ENCODE measurements at places on chromosomes 3 and 15.

DNA sequence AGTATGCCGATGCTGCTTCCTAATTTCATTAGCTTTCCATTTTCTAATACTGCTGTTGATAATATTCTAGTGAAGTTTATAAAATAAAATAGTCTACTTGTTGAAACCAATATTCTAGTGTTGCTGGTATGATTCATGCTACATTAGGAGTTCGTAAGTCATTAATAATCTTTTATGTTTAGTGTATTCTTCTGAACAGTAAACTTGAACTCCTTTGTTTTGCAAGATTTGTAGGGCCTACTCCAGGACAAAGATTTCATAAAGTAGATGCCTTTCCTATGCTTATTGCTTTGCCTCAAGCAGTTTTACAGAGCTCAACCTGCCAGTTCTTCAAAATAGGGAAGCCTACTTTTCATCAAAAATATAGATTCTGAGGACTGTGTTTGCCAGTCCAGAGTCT is 111.5 kb downstream of the RSRC1 start:
- no peak for DNase-seq

- DNase-seq, result no peak
Observed at GRCh38 chr15:75570126-75570845, 8.8 kb downstream of the PTPN9 start.

- DNase-seq, result no peak
Observed at GRCh38 chr15:101528917-101529299, 39.4 kb upstream of the PCSK6 start.

GRCh38 chr3:148074946-148075345 is 622.8 kb upstream of the AGTR1 start:
- DNase-seq, result no peak

GRCh38 chr3:112505907-112506306 is 6.6 kb upstream of the BTLA start:
- no peak for DNase-seq

GRCh38 chr3:128485282-128486204 is 7.5 kb downstream of the GATA2 start:
- DNase-seq, result no peak

DNA sequence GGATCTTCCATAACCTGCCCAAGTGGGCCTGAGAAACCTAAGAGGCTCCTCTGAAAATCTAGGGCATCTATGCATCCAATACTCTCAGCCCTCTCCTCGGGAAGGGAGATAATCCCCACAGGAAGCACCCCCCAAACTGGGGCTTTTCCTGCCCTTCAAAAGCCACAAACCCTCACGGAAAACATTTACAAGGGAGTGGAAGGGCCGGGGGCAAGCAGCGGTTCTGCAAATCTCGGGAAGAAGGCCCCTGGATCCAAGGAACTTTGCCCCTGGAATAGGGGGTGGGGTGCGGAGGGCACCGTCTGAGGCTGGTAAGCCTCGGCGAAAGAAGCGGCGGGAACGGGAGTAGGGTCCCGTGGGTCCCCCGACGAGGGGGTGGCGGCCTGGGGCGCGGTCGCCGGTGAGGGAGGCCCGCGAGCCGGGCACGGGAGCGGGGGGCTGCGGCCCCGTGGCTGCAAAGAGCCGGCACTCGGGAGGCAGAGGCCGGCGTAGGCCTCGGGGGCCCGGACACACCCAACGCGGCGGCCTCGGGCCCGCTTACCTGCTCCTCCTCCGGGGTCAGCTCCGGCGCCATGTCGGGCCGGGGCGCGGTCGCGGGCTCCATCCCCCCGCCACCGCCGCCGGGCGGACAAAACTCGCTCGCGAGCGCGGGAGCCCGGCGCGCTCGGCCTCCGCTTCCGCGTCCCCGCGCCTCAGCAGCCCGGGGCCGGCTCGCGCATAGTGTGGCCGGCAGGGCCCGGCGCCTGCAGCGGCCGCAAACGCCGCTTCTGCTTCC is 755 bp downstream of the PTPN9 start:
- DNase-seq, result no peak

DNA sequence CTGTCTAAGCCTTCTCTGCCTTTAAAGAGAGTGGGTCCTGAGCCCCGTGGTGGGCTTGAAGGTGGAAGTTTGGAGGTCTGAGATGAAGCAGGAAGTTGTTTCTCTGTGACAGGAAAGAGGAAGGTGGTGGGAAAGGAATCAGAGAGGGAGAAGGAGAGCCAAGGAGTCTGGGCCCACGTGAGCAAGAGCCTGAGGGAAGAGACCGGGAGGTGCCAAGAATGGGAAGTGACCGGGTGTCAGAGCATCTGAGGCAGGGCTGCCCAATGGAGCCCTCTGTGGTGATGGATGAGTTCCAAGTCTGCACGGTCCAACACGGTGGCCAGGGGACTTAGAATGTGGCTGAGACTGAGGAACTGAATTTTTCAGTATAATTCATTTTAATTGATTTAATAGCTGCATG is 24.6 kb downstream of the ALDH1L1 start:
- DNase-seq, result no peak

DNA sequence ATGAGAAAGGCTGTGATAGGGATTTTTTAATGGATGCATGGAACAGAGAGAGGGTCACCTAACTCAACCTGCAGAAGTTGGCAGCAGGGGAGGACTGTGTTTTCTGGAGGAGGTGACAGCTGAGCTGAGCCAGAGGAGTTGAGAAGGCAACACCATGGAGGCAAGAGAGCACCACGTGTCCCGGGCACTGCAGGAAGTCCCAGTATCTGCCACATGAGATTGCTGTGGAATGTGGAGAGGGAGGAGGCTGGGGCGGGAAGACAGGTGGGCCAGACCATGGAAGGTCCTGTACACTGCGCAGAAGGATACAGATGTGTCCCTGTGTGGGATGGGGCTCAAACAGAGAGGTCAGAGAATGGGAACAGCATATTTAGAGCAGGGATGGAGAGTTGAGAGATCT is 15.3 kb downstream of the MESP1 start:
- DNase-seq, result no peak

- DNase-seq, result no peak
Observed at GRCh38 chr3:86740751-86741150, 250.2 kb downstream of the VGLL3 start.

DNA sequence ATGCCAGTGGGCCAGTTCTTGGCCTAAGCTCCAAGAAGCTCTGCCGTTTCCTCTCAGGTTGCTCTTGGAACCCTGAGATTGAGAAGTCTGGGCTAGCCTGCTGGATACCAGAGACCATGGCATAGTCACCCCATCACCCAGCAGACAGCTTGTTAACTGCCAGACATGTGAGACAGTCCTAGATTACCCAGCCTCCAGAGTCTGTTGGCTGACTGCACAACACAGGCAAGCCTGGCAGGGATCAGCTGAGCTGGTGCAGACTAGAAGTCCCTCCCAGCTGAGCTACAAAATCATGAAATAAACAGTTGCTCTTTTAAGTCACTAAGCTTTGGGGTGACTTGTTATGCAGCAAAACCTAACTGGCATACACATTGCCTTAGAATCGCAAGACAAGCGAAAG is 5.2 kb downstream of the ANAPC13 start:
- DNase-seq, result no peak

- no peak for DNase-seq
Observed at GRCh38 chr15:74960995-74961588, 4.5 kb upstream of the RPP25 start.

GRCh38 chr3:119295816-119296726 is 1.9 kb downstream of the ARHGAP31 start:
- no peak for DNase-seq

GRCh38 chr3:85781806-85782205 is 823.0 kb downstream of the CADM2 start:
- DNase-seq, result no peak

GRCh38 chr15:62856466-62857246 is 185.9 kb upstream of the TPM1 start:
- DNase-seq, result no peak

GRCh38 chr3:40800343-40800742 is 275.6 kb downstream of the ZNF621 start:
- DNase-seq, result peak; percentile 83

DNA sequence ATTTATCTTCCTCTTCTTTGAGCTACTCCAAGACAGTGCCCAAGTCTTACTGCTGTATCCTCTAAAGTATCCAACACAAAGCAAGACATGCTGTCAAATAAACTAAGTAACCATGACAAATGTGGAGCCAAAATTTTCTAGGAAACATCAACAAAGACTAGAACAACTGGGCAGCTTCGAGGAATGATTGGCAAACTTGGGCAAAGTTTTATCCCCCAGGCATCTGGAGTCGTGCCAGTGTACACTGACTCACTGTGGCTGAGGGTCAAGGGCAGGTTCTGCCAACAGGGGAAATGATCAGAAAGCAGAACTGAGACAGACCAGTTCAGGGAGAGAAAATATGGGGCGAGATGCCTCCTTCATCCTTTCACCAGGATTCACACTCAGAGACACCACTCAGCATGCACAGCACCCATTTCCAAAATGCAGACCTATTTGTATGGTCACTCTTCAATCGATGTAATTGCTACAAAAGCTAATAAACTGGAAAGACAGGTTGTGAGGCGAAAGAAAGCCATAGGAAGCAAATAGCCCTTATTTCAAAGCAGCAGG is 65.8 kb downstream of the MB21D2 start:
- no peak for DNase-seq

DNA sequence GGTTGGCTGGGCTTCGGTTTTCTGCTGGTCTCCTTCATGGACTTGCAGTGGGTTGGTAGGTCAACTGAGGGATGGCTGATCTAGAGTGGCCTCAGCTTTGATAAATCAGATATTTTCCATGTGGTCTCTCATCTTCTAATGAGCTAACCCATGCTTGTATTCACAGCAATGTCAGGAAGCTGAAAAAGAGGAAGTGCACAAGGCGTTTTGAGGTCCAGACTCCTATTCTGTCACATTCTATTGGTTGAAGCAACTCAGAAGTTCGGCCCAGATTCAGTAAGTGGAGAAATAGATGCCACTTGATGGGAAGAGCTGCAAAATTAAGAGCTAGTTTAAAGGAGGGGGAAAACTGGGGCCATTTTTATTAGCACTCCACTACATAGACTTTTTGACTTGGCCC is 361.2 kb downstream of the DIPK2A start:
- DNase-seq, result no peak

- no peak for DNase-seq
Observed at GRCh38 chr3:2822611-2823010, 287.6 kb downstream of the IL5RA start.

- DNase-seq, result no peak
Observed at GRCh38 chr3:186093271-186093900, 15.5 kb downstream of the ETV5 start.

DNA sequence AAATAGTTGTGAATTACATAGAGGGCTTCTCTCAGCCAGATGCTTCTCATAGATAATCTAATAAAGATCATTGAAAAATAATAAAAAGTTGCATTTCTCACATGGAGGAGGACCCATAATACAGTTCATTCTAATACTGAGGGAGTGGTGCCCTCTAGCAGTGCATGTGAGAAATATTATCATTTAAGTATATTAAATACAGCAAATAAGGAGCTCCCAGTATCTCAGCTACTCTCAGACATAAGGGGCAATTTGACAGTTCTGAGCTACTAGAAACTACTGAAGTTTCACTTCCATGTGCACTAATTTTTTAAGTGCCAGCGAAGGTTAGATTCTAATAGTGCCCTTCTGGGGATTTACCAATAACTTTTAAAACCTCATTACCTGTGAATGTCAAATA is 188.3 kb downstream of the IL5RA start:
- DNase-seq, result peak; percentile 22

GRCh38 chr3:13294442-13295351 is 125.4 kb downstream of the NUP210 start:
- DNase-seq, result no peak

DNA sequence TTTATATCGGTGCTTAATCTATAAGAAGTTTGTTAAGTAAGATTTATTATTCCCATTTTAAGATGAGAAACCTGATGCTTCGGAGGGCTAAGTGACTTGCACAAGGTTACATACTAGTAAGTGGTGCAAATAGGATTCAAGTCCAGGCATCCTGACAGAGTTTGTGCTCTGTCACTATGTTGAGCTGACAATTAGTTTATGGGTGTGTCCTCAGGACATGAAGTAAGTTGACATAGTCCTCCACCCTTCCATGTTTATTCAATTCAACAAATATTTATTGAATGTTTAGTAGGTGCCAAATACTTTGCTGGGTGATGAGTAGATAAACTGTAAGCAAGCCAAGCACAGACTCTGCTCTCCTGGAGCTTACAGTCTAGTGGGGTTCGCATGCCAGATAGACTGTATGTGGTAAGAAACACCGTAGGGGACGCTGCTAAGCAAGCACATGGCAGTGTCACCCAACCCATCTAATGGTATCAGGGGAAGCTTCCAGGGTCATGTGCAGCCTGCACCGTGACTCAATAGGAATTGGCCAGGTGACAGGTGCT is 342.7 kb upstream of the SATB1 start:
- no peak for DNase-seq

- DNase-seq, result no peak
Observed at GRCh38 chr3:152909180-152909883, 74.4 kb downstream of the P2RY1 start.

- no peak for DNase-seq
Observed at GRCh38 chr3:191441687-191442086, 19.3 kb upstream of the PYDC2 start.

GRCh38 chr3:32452009-32452408 is 50.6 kb downstream of the CMTM6 start:
- DNase-seq, result no peak

DNA sequence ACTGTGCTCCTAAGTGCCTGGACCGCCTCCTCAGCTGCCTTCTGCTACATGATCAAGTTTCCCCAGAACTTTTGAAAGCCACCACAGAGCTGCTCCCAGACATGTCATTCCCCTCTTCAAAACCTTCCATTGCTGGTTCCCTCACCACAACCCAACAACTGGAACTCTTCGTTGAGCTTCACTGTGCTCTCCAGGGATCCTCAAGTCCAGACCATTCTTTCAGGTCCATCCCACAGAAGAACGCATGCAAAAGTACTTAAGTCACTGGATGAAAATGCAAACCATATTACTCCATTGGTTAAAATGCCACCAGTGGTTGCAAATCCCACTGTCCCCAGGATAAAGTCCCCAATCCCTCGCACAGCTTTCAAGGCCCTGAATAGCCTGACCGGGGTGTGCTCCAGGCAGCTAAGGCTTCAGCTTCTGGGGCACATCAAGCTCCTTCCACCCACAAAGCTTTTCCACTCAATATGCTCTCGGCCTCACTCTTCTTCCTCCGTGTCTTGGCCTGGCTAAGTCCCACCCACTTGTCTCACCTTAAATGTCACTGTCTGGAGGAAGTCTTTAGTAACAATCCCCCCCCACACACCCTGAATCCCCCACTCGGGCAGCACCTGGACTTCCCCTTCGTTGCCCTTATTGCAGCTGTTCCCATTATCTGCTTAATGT is 84.8 kb downstream of the XXYLT1 start:
- no peak for DNase-seq

GRCh38 chr15:62848632-62849050 is 193.9 kb upstream of the TPM1 start:
- DNase-seq, result no peak

Data from large intestine (tissue), 12 donors.